ENCODE measurements at places on chromosomes 11 and 22. TPM values are rescaled to one million over a fixed set of nuclear protein-coding genes. Genes with fewer than 3 reads are reported as not detected.

Gene APOA4
- total RNA-seq: not detected

Gene ANO1
- total RNA-seq: 36.7 TPM

Gene TREH
- total RNA-seq: not detected

Gene GNAZ
- 41.1 TPM for total RNA-seq

Gene IRAG1
- 0.76 TPM for total RNA-seq

Gene SCGB1D2
- total RNA-seq: not detected

Gene TSGA10IP
- not detected for total RNA-seq

Gene C11orf97
- not detected for total RNA-seq

Gene ZNF280A
- not detected for total RNA-seq

Gene C22orf31
- not detected for total RNA-seq

Gene APLNR
- total RNA-seq: not detected

Gene C1QTNF5
- not detected for total RNA-seq

Gene OR5P2
- total RNA-seq: 0.79 TPM

Gene SCARF2
- total RNA-seq: 10.2 TPM

Gene PC
- 4.3 TPM for total RNA-seq

Gene MS4A15
- not detected for total RNA-seq

Gene KCNQ1
- not detected for total RNA-seq

Gene TEX12
- not detected for total RNA-seq

Gene OR10A2
- total RNA-seq: not detected

Gene SYNGR1
- 44.4 TPM for total RNA-seq

Gene C11orf21
- total RNA-seq: under 0.01 TPM

Gene CCDC73
- total RNA-seq: not detected

Gene TEAD1
- 150 TPM for total RNA-seq

Gene BTG4
- 0.22 TPM for total RNA-seq

Gene LRRC55
- total RNA-seq: not detected

Gene XRRA1
- 23.2 TPM for total RNA-seq
